ENCODE measurements at places on chromosomes 11 and 22.

GRCh38 chr22:37370306-37370979, 56.8 kb downstream of the ELFN2 start:
- DNase-seq = no peak

DNA sequence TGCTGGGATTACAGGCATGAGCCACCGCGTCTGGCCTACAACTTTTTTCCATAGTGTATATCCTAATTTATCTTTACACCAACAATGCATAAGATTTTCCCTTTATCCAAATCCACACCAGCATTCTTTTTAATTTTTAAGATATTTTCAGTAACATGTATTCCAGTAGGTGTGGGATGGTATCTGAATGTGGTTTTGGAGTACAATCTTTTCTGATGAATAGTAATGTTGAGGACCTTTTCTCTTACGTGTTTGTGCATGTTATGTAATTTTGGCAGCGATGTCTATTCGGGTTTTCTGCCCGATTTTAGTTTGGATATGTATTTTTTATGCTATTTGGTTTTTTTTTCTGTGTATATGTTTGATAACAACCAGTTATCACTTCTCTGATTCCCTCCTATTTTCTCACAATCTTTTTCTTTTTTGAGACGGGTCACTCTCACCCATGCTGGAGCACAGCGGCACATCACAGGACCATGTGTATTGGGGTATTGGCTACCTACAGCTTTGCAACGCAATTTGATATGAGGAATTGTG, 114.6 kb upstream of the GRK3 start:
- no peak for DNase-seq

- DNase-seq = no peak
Observed at GRCh38 chr22:42343531-42344081, 73.2 kb upstream of the TCF20 start.

DNA sequence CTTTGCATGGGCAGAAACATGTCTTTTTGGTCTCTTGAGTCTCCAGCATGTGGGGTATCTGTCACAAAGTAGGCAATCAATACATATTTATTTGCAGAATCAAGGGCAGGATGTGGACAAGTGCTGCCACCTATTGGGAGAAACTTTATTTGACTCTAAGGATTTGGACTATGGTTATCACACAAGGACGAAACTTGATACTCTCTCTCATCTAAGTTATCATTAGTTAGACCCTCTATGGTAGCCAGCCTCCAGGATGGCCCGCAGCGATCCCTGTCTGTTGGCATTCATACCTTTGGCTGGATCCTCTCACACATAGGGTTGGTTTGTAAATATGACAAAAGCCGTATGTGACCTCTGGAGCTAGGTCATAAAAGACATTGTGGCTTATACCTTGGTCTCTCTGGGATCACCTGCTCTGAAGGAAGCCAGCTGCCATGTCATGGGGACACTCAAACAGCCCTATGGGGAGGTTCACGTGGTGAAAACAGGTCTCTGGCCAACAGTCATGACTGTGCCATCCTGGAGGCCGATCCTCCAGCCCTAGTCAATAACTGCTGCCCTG, 1.1 kb upstream of the FBXO7 start:
- DNase-seq = no peak

DNA sequence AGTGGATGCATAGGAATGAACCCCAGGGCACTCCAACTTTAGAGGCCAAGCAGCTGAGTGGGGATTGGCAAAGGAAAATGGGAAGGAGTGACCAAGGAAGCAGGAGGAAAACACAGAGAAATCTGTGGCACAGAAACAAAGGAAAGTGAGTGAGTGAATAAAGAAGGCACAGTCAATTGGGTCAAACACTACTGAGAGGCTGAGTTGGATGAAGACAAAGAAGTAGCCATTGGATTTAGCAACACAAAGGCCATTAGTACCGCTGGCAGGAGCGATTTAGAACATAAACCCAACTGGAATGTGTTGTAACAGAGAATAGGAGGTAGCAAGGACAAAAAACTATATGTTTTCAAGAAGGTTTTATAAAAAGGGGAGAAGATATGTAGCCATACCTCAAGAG, 6.6 kb upstream of the NXPE1 start:
- no peak for DNase-seq

- no peak for DNase-seq
Observed at GRCh38 chr11:104531075-104531474, 367.1 kb upstream of the PDGFD start.

GRCh38 chr11:71252269-71252769, at the start of gene SHANK2:
Gene SHANK2, minus strand, starts transcription at chr11:71252577. Its CDS starts 105,251 bp downstream, at chr11:71147326.
- no peak for DNase-seq

DNA sequence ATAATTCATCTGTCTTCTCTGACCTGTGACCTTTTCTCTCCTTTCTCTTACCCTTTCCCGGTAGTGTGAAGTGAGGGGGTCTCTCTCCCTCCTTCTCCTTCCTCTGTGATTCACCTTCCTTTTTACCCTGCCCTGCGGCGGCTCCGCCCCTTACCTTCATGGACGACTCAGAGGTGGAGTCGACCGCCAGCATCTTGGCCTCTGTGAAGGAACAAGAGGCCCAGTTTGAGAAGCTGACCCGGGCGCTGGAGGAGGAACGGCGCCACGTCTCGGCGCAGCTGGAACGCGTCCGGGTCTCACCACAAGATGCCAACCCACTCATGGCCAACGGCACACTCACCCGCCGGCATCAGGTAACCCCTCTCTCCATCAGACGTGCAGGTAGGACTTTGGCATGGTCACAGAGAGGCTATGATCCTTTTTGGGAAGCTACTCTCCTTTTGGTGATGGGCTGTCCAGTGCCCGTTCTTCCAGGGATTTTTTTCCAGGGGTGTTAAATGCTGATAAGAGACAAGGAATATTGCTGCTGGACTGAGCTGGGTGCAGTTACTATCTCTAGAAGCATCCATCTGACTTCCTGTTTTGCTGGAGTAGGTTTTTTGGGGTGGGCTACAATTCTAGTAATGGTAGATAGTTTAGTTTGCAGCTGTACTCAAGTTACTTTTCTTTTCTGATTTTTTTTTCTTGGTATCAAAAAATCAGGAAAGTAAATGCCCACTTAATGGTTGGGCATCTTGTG, 29.9 kb downstream of the CTNND1 start:
- no peak for DNase-seq

GRCh38 chr11:88555018-88555828, 217.7 kb upstream of the CTSC start:
- no peak for DNase-seq

All from stimulated activated CD4-positive, alpha-beta T cell treated with anti-CD3 and anti-CD28 coated beads, Interleukin-1b, Interleukin-23, amount 100 ng/mL, for 1 hour (primary cell).